Stromal cell of bone marrow (primary cell): ENCODE measurements at places on chromosomes 2 and 18.
A peak's percentile ranks its signal among the peaks of the same experiment; 100 is the strongest.

DNA sequence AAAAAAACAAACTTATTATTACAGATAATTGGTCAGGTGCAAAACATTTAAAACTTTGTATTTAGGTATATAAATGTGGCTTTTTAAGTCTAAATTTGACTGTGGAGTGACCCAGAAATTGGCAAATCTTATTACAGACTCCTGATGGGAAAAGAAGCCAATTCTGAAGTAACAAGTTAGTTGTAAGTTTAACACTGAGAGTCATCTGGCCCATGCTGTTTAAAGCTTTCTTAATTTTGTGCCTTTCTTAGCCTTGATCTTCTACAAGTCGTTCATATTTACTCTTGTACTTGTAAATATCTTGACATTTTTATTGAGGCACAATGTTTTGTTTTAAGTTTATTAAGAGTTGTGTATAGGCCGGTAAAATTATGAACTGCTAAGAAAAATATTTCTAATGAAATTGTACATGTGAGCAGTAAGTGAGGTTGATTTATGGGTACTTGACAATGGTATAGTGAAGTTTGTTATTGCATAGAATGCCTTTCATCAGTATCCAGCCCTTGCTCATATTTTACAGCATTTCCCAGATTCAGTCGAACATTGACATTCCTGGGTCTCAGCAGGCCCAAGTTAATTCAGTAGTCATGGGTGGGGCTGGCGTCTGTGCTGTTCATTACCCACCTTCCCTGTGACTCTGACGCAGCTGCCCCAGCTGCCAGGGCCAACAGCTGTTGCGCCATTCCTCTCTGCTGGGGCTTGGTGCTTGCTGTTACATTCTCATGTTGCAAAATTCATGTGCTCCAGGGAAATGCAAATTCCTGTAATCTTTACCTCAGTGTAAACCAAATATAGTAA lies 121.4 kb downstream of the ZNF236 start:
- DNase-seq, result peak; percentile 62

DNA sequence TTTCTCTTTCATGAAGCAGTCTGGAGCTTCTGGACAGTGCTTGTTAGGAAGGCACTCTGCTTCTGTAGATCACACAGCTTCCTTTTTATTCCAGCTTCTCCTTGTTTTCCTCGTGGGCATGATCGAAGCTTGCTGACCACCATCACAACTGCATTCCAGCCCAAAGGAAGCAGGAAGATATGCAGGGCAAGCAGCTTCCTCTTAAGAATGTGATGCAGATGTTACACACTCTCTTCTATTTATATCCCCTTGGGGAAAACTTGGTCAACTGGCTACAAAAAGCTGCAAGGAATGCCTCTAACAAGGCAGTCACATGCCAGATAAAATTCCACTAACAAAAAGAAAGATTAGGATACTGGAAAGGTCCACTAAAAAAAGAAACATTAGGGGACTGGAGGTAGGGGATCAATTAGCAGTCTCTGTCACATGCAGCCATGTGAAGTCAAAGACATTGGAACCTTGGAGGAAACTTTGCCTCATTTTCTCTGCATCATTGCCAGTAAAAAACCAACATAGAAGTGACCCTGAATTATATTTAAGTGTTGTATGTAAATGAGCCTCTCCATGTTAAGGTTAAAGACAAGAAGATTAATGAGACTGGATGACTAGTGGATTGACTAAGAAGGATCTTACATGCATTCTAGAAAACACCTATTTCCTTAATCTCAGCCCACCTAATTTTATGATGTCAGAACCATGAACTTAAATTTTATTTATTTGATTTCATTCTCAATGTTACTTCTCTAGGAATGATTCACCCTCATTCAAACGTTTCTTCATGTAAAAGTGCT lies 98.3 kb downstream of the NAB1 start:
- DNase-seq, result no peak

GRCh38 chr2:127624756-127625571 lies 21.0 kb upstream of the GPR17 start:
- no peak for DNase-seq

DNA sequence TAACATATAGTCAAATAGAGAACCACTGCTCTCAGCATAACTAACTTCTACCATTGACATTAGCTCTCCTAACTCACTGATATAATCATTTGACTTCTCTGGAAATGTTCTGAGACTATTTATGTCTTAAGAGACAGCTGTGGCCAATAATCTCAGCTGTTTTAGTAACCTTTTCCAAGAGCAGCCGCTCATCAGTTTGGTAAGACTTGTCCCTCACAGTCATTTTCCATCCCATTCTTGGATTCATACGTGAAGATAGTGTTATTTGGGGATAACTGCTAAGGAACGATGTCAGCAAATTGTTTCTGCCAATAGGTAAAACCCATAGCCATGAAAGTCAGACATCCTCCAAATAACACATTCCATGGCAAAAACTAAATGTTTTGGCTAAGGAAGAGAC lies 127.8 kb downstream of the LNPK start:
- DNase-seq, result no peak

GRCh38 chr2:27756544-27757498 lies 14.7 kb upstream of the MRPL33 start:
- DNase-seq, result no peak

DNA sequence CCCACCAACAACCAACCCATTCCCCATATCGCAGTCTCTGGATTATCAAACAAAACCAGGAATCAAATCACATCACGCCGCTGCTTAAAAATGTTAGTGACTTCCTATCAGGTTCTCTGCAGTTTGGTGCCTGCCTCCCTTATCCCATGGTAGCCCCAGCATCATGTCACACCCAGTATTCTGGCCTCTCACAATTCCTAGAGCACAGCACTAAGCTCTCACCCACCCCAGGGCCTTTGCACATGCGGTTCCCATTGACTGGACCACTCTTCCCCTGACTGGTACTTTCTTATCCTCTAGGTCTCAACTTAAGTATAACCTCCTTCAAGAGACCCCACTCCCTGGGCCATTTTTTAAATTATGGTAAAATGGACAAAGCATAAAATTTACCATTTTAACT lies 12.8 kb downstream of the ATP8B1 start:
- no peak for DNase-seq

- no peak for DNase-seq
Observed at GRCh38 chr2:96680561-96681141, 38.1 kb downstream of the FER1L5 start.

- no peak for DNase-seq
Observed at GRCh38 chr18:25250474-25250851, 101.5 kb downstream of the ZNF521 start.
